Activated CD4-positive, alpha-beta T cell treated with anti-CD3 and anti-CD28 coated beads, Interleukin-2, Interleukin-6, amounts not matched to agents 100 ng/mL and 50 ng/mL, durations not matched to agents 16 hours and 8 hours (primary cell): ENCODE measurements at places on chromosomes 2 and 18.

GRCh38 chr2:133317178-133317577 lies 251.1 kb downstream of the NCKAP5 start:
- DNase-seq: no peak

DNA sequence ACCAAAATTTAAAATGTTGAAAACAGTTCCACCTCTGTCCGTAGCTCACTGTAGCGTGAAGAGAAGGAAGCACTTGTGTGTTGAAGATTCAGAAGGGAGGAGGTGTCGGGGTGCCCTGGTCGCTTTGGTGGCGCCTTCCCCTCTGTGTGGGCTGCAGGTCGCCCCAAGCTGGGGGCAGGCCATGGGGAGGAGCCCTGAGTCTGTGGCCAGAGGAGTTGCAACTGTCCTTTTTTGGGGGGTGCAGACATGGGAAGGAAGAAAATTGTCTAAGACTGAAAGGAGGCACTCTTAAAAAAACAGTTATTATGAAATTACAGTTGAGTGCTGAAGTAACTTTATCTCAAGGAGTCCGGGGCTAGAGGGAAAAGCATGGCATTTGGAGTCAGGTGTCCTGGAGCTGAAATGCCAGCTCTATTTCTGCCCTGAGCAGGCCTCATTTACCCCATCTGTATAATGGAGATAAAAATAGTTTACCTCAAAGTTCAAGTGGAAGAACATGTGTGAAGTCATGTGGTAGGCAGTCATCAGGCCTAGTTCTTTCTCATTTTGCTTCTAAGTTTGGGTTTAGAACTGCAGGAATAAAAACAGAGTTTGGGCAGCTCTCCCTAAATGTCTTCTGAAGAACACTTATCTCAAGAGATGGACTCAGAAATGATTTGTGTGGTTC lies 82.1 kb downstream of the RNF144A start:
- no peak for DNase-seq

- no peak for DNase-seq
Observed at GRCh38 chr2:104388296-104388695, 465.6 kb upstream of the POU3F3 start.

- peak; percentile 87 for DNase-seq
Observed at GRCh38 chr2:65436824-65437221, 4.4 kb upstream of the SPRED2 start.

GRCh38 chr2:85269959-85270358 lies 57.8 kb downstream of the TGOLN2 start:
- DNase-seq: no peak

DNA sequence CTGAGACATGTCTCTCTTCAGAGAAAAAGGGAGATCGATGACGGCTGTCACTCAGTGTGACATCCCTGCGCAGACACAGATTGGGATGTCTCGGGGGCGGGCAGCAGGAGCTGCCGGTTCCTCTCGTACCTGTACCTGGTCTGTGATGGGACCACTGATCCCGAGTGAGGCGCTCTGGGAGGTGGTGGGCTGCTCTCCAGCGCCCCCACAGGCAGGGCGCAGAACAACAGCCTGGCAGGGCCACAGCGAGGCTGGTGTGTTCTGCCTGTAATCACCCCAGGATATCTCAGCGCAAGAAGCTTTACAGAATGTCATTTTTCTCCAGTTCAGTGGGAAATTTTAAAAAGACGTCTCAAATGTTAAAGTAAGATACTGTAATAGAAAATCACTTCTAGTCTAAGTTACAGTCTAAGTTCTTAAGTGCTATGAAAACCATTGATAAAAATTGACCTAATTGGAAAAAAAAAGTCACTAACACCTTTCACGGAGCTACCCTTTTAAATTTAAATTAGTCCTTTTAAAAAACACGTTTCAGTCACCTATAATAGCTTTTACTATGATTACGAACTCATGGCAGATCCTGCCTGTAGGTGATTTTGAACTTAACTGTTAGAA lies 189.8 kb downstream of the SNTG2 start:
- DNase-seq: peak; percentile 44

DNA sequence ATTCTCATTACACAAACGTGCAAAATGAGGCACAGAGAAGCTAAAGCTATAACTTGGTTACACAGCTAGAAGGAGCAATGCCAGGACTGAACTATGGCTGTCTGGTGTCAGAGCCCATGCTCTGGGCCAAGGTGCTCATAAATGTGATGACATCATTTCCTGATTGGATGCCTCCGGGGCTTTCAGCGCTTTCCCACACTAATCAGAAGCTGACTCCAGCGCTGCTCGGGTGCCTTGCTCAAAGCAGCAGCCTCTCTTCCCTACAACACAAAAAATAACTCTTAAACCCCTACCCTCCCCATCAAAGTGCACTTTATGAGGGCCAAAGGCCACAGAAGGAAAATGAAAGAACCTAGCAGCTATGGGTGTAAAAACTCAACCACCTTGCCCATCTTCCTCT lies 90.7 kb downstream of the STK39 start:
- DNase-seq: peak; percentile 16
